ENCODE measurements at places on chromosomes 6 and 20.

GRCh38 chr20:47428164-47428563 lies 71.7 kb upstream of the ZMYND8 start:
- DNase-seq: no peak

- no peak for DNase-seq
Measured at GRCh38 chr6:114569669-114570068, 226.8 kb upstream of the HS3ST5 start.

DNA sequence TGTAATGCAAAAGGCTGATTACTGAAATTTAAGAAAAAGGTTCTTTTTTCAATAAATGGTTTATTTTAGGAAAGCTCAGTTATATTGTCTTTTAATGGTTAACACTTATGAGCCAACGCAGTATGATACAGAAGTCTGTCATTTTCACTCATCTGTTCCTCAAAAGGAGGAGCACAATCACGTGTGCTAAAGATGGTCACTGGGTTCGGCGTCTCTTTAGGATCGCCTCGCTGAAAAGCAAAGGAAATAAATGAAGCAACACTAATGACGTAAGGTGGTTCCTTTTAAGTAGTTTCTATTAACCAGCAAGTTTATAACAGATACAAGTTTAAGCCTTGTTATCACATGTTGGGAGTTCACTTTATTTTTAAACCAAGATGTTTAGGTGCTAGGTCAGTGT lies 125.7 kb downstream of the MAP3K4 start:
- no peak for DNase-seq

- DNase-seq: no peak
Measured at GRCh38 chr20:1897541-1897940, 2.3 kb downstream of the SIRPA start.

- no peak for DNase-seq
Measured at GRCh38 chr20:60962367-60963045, 289.6 kb upstream of the CDH4 start.

- no peak for DNase-seq
Measured at GRCh38 chr6:42688281-42688680, 34.1 kb downstream of the PRPH2 start.

- no peak for DNase-seq
Measured at GRCh38 chr20:51034988-51035656, 12.2 kb upstream of the KCNG1 start.

- no peak for DNase-seq
Measured at GRCh38 chr6:159309723-159310122, 140.5 kb downstream of the FNDC1 start.

DNA sequence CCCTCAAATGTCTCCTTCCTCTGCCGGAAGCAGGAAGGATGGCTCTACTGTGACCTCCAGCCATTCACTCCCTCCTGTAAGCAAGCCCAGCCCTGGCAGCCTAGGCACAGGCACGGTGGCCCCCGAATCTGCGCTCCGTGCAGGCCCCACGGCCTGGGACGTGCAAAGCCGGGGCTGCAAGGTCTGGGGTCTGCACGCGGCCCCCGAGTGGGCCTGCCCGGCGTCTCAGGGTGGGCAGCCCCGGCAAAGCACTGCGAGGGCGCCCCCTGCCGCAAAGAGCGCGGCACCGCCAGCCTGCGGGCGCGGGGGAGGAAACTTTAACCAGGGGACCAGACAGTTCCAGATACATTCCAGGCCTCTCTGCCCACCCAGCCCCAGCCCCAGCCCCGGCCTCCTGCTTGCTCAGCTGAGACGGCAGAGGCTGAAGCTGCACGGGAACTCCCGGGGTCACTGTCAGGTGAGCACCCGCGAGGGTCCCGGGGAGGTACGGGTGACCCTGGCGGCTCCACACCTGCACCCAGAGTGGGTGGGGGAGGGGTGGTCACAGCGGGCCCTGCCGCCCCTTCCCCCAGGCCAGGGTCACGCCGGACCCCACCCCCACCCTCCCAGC lies 98.8 kb downstream of the ASXL1 start:
- DNase-seq: peak; percentile 56

GRCh38 chr20:59004763-59005522 lies 2.1 kb downstream of the CTSZ start:
- peak; percentile 91 for DNase-seq

- no peak for DNase-seq
Measured at GRCh38 chr6:15938107-15938506, 190.8 kb upstream of the MYLIP start.

DNA sequence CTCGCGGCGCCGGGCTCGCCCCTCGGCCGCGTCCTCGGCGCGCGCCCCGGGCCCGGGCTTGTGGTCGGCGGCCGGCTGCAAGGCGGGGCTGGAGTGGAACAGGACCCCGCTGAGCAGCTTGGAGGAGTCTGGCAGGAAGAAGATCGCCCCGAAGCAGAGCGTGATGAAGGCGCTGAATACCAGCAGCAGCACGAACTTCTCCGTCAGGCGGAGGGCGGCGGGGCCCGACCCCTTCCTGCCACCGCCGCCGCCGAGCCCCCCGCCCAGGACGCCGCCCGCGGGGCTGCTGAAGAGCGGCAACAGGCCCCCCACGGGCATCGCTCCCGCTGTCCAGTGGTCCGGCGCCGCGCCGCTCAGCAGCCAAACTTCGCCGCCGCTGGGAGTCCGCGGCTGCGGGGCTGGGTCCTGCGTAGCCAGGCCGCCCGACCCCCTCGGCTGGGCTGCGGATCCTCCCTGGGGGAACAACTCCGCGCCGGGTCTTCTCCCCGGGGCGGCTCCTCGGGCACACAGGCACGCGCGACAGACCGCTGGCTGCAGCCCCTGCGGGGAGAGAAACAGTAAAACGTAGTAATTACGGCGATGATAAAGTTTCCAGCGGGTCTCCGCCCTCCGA lies 707 bp downstream of the MAN1A1 start:
- no peak for DNase-seq

- no peak for DNase-seq
Measured at GRCh38 chr6:15531973-15532372, 130.9 kb downstream of the DTNBP1 start.

DNA sequence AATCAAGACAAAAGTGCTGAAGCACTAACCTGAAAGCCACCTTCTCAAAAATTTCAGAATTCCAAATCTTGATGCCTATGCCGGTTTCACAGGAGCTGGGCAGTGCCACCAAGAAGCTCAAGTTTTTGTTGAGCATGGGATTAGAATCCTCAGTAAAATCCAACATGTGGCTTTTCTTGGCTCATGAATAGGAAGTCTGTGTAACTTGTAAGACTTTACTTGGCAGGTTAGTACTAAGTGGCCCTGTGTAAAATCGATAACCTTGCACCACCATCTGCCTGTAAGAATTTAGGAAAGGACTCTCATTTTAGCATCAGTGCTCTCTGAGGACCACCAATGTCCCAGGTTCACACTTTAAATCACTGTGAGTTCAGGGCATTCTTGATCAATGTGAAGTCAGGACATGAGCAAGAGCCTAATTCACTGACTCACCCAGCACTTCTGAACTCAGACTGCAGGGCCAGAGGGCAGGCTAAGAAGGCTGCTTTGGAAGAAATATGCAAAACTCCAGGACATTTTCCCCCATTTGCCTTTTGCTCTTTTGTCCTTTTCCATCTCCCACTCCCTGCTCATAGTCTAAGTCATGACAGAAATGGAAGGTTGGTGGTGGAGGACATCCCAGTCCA lies 113.2 kb downstream of the EDN1 start:
- no peak for DNase-seq

- DNase-seq: no peak
Measured at GRCh38 chr6:21597801-21598673, 4.5 kb downstream of the SOX4 start.

DNA sequence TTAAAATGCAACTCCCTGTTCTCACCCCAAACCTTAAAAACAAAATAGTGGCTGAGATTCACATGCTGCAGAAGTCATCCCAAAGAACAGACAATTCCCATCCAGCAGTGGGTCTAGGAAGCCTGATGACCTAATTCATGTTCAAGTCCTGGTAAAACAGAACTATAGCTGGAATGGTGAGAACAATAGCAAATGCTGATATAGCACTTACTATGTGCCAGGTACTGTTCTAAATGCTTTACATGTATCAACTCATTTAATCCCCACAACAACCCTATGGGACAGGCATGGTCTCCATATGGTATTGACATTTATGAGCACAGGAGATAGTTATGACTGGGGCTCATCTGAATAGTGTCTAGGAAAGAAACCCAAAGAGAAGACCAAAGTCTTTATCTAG lies 5.6 kb downstream of the DDO start:
- DNase-seq: no peak

GRCh38 chr20:37721751-37722150 lies 27.9 kb downstream of the CTNNBL1 start:
- DNase-seq: no peak

DNA sequence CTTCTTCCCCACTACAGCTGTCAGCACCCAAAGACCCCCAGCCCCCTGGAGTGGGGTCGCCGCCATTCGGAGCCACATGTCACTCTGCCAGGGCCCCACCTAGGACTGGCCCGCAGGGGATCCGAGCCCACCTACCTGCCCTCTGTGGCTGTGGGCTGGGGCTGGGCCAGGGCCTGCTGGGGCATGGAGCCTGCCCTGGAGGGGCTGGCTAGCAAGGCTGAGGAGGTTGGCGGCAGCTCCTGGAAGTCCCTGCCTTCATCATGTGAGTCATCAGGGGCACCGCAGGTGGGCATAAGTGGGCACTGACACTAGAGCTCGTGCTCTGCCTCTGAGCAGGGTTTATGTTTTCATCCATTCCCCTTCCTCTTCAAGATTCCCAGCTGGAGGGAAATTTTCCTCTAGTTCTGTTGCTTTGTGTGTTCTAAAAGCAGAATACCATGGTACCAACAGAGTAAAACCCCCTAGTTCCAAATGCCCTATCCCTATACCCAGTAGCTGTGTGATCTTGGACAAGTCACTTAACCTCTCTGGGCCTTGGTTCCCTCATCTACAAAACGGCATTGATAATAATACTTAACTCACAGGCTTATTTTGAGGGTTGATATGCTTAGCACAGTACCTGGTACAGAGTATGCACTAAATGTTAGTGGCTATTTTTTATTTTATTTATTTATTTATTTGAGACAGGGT lies 8.7 kb upstream of the FANCE start:
- no peak for DNase-seq

DNA sequence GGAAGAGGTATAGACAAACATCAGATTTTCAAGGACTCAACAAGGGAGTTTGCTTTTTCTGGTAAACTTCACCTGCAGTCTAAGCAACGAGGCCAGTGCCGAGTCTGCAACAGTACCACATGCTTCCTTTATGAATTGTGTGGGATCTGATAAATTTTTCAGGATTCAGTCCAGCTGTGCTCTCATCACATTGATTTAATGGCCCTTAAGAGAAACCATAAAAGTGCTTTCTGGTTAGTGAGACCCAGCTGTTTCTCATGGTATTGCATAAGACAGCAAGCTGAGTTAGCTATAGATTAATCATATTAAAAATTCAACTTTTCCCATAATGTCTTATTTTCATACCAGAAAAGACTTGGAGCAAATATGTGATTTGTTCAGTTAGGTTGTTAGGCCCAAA lies 291.4 kb downstream of the CENPW start:
- DNase-seq: no peak

DNA sequence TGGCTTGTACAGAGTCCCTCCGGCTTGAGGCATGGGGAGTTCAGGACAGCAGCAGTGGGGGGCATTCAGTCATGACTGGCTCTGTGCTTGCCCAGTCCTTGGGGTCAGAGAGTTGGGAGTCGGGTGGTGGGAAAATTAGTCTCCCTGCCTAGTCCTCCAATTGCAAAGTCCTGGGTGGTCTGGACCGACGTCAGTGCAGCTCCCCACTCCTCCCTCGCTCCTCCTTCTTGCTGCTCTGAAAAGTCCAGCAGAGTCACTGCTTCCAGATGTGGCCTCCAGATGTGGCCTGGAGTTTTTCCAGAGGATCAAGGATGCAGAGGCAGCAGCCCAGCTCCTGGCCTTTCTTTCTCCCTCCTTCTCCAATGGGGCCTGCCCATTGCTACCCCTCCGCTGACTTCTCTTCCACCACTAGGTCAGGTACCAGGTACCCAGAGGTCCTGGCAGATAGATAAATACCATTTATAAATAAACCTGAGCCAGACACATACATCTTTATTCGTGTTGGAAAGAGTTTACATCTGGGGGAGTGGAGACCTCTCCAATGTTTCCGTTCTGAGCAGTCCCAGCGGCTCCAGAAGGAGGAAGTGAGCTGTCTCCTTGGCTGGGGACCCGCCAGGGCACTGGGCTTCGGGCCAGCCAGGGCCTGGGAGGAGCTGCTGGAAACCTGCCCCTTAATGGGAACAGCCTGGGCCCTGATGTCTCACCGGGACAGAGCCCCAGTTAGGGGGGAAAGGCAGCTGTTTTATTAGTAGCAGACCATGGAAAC lies 49.0 kb upstream of the RNF24 start:
- DNase-seq: no peak

GRCh38 chr6:147711476-147711875 lies 203.0 kb downstream of the SAMD5 start:
- no peak for DNase-seq

DNA sequence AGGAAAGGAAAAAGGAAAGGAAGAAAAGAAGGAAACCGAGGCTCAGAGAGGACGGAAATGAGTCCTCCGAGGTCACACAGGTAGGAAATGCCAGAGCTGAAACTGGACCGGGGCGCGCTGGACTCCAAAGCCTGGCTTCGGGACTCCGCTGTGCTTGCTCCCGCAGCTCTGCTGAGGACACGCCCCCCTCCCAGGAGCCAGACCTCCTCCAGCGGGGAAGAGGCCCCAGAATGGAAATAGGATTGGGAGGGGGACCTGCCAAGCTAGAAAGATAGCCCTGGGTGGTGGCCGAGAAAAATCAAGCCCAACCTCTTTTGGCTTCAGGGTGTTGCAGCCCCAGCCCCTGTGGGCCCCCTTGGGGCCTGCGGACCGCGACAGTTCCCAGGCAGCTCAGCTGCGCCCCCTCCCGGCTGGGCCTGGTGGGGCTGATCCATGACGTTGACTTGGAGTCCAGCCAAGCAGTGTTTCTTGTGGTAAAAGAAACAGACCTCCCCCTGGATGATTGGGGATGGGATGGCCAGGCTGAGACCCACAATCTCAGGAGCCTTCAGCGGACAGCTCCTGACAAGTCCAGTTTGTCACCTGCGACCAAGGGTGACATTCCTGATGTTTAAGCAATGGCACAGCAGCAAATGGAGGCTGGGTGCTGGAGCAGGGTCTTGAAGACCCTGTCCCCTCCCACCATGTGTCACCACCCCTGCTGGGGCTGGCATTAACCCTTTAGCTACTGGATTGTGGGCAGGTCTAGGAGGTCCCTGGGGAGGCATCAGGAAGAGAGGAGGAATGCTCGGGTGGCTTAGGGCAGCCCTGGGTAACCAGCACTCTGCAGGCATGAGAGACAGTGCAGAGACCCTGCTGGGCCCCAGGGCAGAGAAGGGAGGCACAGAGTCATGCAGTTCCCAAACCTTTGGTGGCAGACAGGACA lies 55.4 kb downstream of the RIPOR3 start:
- DNase-seq: peak; percentile 50

GRCh38 chr20:59818911-59819310 lies 114.5 kb downstream of the SYCP2 start:
- no peak for DNase-seq

- no peak for DNase-seq
Measured at GRCh38 chr20:18639501-18639979, 51.7 kb downstream of the DTD1 start.

DNA sequence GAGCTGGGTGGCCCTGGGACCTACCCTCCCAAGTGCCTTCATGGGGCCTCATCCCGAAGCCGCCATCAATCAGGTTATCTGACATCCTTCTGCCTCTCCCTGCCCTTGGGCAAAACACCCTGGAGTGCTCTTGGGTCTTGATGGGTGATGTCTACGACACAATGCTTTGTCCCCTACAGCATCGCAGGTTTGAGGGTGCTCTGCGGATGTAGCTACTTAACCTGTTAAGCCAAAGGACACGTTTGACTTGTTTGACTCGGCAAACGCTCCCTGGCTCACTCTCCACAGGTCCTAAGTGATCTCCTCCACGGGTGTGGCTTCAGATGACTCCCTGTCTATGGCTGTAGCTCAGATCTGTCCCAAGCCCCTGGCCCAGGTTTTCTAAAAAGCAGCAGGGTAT lies 35.6 kb downstream of the TBC1D7 start:
- DNase-seq: no peak
